ENCODE measurements at places on chromosomes 6 and 20.

DNA sequence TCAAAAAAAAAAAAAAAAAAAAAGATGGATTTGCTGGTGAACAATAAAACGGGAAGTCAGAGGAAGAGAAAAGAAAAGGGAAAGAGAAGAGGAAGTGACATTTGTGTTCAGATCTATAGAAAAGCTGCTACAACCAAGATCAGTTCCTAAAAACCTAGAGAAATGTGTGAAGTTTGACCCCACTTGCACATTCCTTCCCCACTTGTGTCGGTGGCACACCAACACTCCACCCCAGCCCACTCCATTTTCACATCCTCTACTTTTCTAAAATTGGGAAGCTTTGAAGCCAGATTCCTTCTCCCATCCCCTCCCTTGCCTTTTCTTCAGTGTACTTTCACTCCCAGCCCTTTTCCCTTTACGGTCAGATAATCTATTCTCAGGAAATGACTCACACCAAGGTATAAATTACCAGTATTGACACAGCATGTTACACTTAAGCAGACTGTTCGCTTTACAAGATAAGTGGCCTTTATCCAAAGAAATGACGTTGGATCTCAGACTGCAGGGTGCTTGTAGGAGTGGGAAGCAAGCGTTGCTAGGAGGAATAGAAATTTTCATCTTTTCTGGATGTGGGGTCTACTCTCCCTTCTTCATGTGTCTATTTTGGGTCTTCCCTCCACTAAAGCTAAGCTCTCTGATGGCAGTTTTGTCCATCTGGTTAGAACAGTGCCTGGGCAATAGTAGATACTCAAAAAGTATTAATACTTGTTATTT, 92.5 kb upstream of the ADGRF1 start:
- DNase-seq, result no peak

GRCh38 chr6:128107682-128108081, 206.8 kb upstream of the THEMIS start:
- DNase-seq, result no peak

DNA sequence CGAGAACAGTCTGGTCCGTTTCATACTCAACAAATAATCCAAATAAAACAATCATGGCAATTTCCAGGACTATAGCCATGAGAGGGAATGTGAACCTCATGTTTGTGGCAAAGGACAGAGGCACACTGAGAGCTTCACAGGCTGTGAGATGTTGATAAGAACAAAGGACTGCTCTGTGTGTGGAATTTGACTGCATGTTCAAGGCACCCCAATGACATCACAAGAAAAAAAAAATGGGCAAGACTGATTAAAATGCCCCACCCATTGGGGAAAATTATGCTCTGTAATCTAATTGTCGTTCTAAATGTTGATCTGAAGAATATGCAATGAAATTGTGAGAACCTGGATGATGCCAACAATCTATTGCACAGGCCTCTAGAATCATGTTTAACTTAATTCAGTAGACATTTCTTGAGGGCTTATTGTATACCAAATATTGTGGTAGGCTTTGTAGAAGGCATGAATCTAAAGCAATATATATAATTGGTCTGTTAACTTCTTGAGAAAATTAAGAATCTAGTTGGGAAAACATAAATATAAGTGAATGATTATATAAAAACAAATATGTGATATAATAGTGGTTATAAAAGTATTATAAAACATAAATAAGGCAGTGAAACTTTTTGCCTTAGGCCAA, at the start of gene RHAG:
TSS of gene RHAG (minus strand) at position 127 of the 637 bp plus-strand sequence. CDS start at position 100, 27 bp downstream.
- no peak for DNase-seq

DNA sequence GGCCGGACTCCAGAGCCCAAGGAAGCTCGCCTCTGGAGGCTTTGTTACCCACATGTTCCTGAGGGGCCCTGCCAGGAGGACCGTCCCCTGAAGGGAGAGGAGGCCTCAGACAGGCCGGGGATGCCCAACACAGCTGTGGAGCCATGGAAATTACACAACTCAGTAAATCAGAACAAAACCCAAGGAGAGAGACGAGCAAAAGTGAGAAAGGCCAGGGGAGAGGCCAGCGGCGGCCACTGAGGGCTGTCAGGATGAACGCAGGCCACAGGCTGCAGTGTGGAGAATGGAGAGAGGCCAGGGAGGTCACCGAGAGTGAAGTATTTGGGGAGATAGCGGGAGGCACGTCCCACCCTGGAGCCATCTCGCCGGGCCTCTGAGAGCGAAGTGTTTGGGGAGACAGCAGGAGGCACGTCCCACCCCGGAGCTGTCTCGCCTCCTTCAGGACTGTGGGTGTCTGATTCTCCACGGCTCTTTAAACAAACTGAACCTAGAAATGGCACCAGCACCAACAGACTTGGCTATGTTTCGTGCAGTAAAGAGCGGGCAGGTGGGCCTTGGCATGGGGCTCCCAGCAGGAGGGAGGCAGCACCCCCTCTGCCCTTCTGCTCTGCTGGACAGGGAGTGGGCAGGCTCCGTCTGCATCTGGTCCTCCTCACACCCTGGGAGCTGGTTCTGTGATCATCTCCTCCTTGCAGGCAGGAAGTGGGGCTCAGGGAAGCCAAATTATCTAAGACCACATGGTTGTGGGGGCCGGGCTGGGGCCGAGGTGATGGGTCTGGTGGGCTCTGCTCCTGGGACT, 91.0 kb downstream of the YTHDF1 start:
- no peak for DNase-seq

DNA sequence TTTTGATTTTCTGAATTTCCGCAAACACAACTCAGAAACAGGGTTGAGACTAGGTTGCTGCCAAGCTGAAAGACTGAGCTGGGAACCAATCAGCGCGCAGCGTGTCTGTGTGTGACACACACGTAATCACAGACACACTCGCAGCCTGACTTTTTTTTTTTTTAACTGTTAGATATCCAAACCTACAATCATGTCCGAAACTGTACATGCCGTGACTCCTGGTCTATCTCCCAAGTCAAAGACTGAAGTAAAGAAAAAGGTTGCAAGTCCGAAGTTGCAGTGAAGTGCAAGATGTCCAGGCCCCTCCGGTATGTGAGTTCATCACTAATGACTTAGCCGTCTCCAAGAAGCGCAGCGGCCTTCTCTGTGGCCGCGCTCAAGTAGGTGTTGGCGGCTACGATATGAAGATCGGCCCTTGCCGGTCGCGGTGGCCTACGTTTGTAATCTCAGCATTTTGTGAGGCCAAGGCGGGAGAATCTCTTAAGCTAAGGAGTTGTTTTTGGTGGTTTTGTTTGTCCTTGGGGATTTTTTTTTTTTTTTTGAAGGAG, 108.2 kb downstream of the HFE start:
- no peak for DNase-seq

GRCh38 chr6:1581120-1581991, 28.4 kb upstream of the FOXC1 start:
- DNase-seq, result no peak

DNA sequence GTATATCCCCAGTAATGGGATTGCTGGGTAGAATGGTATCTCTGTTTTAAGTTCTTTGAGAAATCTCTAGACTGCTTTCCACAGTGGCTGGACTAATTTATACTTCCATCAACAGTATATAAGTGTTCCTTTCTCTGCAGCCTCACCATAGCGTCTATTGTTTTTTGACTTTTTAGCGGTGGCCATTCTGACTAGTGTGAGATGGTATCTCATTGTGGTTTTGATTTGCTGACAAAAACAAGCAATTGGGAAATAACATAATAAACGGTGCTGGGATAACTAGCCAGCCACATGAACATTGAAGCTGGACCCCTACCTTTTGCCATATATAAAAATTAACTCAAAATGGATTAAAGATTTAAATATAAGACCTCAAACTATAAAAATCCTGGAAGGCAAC, 14.2 kb downstream of the OR2A4 start:
- DNase-seq, result no peak

GRCh38 chr6:2909718-2910117, 6.6 kb upstream of the SERPINB9 start:
- DNase-seq, result no peak

DNA sequence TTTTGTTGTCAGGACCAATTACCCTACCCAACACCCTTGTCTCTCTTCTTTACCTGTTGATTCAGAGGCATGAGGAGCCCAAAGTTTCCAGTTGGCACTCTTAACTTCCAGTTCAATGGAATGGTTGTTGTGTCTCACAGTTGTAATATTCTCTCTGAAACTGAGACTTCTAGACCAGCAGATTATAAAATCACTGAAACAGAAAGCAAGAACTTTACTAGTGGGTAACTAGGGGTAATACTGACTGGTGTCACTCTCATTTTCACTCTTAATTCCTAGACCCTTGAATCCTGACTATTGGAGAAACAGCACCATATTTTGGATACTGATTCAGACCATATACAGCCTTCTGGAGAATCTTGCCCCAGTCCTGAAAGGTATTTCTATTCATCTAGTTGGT, 140.2 kb upstream of the MMS22L start:
- DNase-seq, result no peak

GRCh38 chr20:16560216-16560615, 13.0 kb downstream of the KIF16B start:
- DNase-seq, result no peak

DNA sequence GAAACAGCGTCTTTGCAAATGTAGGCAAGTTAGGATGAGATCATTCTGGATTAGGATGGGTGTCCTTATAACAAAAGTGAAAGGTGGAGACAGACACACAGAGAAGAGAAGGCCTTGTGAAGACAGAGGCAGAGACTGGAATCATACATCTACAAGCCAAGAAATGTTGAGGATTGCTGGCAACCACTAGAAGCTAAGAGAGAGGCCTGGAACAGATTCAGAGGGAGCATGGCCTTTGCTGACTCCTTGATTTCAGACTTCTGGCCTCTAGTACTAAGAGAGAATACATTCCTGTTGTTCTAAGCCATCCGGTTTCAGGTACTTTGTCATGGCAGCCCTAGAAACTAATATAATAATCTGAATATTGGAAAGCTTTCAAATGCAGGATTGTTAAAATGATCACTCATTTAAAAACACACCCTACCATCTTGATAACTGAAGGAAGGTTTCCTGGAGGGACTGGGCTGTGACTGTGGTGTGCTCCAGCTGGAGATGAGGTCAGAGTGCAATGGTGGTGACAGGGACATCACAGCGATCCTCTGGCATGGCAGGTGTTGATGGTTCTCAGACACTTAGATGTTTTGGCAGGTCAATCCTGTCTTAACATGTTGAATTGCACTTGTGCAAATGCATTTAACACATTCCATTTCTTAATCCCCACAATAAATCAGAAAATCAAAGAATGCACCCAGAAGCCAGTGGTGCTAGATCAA, 25.1 kb downstream of the CD83 start:
- no peak for DNase-seq

GRCh38 chr6:36825994-36826393, 13.2 kb downstream of the CPNE5 start:
- no peak for DNase-seq

GRCh38 chr20:54643761-54644160, 168.4 kb downstream of the DOK5 start:
- DNase-seq, result no peak

DNA sequence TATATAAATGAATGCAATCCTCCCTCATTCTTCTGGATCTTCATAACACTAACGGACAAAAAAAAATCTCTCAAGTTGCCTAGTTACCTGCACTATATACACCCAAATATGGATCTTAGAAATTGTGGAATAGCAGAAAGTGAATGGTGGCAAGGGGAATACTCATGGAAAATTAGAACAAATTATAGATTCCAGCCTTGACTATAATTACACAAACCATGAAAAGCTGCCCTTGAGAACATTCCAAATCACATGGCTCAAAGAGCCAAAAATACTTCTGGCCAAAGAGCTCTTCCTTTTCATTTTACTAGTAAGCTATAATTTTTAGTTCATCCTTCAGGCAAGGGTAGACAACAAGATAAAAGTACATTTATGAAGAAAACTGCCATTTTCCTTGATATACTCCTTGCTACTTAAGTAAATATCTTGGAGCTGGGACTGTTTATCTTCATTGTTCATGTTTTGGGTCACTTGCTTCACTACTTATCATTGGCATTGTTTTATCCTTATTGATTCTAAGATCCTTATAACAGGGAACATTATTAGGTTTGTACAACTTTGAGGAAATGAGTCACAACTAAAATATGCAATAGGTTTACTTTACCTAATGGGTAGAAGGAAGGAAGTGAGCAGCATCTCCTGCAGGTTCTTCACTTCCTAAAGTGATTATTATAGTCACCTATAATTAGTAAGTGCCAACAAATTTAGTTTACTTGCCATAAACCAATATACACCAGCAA, 6.4 kb upstream of the MTRES1 start:
- no peak for DNase-seq

DNA sequence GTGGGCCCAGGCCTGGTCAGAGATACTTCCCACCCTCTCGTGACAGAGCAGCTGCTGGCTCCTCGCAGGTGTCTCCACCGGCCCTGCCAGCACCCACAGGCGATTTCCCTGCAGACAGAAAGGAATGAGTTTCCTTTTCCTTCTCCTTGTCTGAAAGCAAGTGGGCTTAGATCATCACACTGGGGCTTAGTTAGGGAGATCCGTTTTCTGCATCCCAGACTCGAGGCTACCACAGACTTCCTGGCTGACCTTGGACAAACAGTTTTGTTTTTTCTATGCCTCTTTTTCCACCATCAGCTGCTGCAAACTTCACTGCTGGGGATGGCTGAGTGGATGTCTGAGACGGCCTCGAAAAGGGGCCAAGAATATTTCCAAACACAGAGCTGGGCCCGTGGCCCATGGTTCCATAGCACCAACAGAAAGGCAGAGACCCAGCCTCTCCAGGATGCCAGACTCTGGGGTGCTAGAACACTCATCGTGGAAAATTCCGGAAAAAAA, 86.5 kb downstream of the BANF2 start:
- DNase-seq, result no peak

DNA sequence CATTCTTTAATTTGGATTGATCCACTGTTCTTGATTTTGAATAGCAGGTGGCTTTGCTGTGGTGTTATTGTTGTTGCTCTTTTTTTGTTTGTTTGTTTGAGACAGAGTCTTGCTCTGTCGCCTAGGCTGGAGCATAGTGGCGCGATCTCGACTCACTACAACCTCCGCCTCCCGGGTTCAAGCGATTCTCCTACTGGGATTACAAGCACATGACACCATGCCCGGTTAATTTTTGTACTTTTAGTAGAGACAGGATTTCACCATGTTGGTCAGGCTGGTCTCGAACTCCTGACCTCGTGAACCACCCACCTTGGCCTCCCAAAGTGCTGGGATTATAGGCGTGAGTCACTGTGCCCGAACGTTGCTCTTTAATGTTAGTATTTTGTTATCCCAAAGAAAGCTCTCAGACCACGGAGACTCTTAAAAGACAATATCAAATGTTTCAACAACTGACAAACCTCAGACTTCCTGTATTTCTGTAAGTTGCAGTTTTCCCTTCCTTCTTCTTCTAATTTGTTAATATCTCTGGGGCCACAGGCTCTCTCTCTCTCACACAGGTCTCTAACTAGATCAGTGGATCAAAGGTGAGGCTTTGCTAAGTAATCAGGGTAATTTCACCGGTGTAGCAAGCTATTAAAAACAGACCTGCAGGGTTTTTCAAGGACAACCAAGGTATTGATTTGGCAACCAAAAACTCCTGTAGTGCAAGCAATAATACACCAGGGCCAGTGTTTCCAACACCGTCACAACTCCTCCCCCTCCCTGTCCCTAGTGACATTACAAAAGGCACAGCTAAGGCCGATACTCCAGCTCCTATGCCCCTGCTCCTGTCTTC, 48.8 kb upstream of the ZNF217 start:
- DNase-seq, result no peak

Data from cortex of kidney (tissue), 1 donor.